ENCODE measurements at places on chromosomes 5 and 9. TPM values are rescaled to one million over a fixed set of nuclear protein-coding genes. Genes with fewer than 3 reads are reported as not detected.

- no peak for DNase-seq
These were observed 11.7 kb downstream of the ZNF510 start for GRCh38 chr9:96766199-96766598.

DNA sequence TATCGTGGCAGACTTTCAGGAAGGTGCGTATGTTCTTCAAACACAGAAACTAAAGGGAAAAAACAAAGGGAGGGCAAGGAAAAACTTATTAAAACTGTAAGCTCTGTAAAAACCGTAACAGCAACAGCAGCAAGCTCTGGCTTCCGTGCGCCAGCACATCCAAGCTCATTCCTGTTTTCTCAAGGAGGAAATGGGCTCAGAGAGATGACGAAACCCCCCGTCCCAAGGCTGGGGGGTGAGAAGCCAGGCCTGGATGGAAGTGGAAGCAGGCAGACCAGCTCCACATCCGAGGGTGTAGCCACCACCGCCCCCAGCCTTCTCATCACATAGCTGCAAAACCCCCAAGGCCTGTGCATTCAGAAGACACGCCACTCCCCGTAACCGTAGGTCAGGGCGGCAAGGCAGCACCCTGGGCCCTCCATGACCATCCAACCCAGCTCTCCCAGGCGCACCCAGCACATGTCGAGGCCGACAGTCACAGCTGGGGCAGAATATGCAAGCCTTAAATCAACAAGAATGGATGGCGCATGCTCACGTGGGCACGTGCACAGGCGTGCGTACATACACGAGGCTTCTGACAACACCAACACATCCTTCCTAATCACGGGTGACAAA lies 52.8 kb downstream of the VAV2 start:
- DNase-seq = no peak

SPATA31E1 gene
- polyA plus RNA-seq = not detected

TRIM41 gene
- 17.3 TPM for polyA plus RNA-seq

- no peak for DNase-seq
These were observed 15.9 kb downstream of the RANBP6 start for GRCh38 chr9:5999443-6000101.

Data from forelimb muscle (tissue), 1 donor.